Suprapubic skin (tissue), 4 donors: ENCODE measurements at places on chromosomes 6 and 20. TPM values are rescaled to one million over a fixed set of nuclear protein-coding genes. Genes with fewer than 3 reads are reported as not detected.

GRCh38 chr20:45344168-45344860, 3.9 kb downstream of the SDC4 start:
- DNase-seq: peak; percentile 85

DNA sequence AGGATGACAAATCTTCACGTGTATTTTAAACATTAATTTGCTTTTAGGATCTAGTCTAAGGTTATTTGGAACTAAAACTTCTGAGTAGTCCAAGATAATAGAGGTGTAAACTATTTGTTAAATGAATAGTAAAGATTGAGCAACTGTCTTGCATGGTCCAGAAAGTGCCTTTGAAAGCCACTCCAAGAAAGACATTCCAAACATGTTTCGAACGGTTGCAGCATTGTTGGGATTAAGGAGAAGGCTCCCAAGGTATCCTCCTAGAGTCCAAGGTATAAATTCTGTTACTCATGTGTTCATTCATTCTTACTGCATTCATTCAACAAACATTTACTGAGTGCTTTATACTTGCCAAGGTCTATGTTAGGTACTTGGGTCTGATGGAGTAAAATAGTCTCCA, 28.8 kb upstream of the MYLK2 start:
- DNase-seq: no peak

DNA sequence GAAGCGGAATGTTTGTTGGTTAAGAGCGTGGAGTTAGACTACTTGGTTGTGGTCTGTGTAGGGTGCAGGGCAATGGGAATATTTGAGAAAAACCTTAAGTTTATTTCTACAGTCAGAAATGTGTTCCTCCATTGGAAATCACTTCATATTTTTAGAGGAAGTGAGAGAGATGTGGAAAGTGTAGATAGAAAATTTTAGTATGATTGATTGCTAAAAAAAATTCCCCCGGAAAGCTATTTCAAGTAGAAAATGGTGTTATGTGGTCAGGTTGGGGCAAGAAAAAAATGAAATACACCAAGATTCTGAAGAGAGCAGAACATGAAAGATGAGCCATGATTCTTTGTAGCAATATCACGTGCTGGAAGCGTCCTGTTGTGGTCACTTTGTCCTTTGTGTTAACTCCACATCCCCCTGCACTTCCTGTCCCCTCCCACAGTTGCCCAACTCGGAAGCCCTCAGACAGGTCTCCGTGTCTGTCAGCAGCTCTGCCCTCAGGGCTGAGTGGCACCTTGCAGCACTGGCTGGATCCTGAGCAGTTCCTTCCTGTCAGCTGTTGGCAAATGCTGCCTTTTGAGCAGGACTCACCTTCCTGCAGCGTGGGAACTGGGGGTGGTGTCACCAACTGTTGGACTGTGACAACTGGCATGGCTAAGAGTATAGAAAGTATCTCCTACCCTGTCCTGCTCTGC, 137.5 kb upstream of the SLC24A3 start:
- DNase-seq: no peak

DNA sequence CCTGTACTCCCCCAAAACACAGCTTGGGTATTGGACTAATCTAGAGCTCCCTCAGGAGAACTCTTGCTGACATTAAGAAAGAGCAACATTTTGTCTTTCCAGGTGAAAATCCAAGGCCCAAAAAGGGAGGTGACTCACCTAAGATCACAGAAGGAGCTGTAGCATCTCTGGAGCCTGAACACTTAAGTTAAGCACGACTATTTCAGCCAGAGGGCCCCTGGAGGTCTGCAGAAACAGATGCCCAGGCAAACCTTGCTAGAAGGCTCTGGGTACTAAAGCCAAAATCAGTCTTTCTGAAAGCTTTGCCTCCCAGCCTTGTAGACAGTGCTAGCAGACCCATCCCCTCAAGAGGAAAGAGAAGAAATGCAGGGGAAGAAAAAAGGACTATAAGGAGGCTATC, 8.8 kb downstream of the EDN1 start:
- DNase-seq: no peak

Gene RCAN2
- total RNA-seq: 6.7 TPM

Gene POM121L2
- total RNA-seq: not detected
